ENCODE measurements at places on chromosomes 4 and X.

- DNase-seq: no peak
Measured at GRCh38 chrX:9859711-9860555, 73.7 kb downstream of the SHROOM2 start.

- no peak for DNase-seq
Measured at GRCh38 chr4:144181391-144181790, 40.9 kb upstream of the GYPA start.

DNA sequence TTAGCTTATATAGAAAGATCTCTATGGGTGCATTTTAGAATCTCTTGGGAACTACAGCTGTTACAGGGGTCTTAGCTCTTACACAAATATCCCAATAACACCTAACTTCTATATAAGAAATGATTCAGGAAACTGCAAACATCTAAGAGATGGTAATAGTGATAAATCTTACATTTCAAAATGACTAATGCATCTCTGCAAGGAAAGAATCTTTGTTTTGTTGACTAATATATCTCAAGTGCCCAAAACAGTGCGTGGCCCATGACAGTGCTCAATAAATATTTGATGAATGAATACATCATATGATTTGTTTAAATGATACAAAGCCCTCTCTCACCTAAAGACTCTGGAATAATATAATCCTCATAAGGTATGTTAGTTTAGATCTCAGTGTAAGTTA lies 47.5 kb downstream of the CENPE start:
- DNase-seq: no peak

DNA sequence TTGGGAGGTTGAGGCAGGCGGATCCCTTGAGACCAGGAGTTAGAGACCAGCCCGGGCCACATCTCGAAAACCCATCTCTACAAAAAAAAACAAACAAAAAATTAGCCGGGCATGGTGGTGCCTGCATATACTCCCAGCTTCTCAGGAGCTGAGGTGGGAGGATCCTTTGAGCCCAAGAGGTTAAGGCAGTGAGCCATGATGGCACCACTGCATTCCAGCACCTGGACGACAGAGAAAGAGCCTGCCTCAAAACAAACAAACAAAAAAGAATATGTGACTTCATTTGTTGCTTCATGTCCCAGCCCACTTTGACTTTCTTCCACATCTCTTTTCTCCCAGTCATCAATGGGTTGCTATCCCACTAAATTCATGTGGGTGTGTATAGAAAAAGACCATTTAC lies 79.7 kb downstream of the BCOR start:
- no peak for DNase-seq

- no peak for DNase-seq
Measured at GRCh38 chrX:153387987-153388721, 13.0 kb downstream of the PNMA6E start.

DNA sequence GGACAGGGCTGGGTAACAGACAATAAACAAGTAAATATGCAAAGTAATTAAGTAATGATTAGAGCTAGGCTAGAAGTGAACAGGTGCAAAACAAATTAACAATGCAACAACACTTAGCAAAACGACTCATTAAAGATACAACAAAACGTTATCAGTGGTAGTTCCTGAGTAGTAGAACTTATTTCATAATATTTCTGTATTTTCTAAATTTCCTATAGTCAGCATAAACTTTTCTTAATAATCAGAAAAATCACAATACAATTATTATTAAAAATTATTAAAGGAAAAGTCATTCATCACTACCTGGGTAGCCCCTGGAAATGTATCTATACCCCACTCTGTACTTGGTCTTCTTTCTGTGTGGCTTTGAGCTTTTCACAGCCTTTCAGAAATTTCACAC lies 166.6 kb downstream of the GBA3 start:
- no peak for DNase-seq

DNA sequence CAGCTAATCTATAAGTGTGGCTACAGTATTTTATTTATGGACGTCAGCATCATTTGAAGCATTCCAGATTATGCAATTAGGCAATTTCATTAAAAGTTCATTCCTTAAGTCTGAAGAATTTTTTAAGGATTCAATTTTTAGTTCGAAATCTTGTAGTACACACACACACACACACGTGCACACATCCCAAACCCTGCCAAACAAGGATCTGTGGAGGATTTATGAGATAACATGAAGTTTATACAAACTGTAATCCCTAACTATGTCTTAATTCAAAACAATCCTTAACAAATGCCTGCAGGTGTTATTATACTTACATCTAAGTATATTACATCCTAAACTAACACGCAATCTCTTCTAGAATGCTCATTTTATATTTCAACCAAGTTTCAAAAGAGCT lies 105.8 kb downstream of the ELOVL6 start:
- DNase-seq: no peak

- DNase-seq: no peak
Measured at GRCh38 chr4:144611850-144612249, 34.1 kb upstream of the HHIP start.

DNA sequence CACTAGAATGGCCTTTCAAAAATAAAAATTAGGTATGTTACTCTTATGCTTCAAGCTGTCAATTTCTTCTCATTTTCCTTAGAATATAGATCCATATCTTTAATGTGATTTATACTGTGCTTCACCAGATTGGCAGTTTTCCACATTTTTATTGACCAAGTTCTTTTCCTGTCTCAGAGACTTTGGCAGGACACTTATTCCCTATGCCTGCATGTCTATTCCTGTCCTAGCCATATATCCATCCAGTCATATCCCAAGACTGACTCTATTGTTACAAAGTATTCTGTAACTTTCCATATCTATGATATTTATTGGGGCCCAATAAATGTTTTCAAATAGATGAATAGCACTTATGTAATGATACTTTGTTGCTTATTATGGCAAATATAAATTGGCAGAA lies 450.7 kb downstream of the GASK1B start:
- no peak for DNase-seq

- peak; percentile 26 for DNase-seq
Measured at GRCh38 chrX:9656277-9656676, 109.4 kb downstream of the GPR143 start.
